ENCODE measurements at places on chromosomes 5 and 9.

- no peak for DNase-seq
Observed at GRCh38 chr9:83520292-83520691, 17.9 kb downstream of the FRMD3 start.

DNA sequence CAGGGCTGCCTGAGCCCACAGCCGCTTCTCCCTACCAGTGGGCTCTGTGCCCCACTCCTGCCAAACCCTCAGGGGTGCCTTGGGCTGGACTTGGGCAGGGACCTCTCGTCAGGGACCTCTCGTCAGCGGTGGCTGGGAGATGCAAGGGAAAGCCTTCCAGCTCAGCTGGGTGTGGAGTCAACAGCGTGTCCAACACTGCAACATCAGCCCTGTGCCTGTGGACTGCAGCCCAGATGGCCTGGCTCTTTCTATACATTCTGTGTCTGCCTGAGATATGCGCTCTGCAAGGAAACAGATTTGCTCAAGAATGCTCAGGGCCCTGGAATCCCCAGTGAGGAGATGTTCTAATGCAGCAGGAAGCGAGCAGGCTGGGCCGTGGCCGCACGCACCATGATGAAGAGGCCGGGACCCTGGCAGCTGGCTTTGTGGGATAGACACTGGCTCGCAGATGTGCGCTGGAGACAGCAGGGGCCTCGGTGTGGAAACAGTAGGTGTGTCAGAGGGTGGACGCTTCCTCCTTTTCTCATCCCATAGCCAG is 85.0 kb upstream of the COL5A1 start:
- no peak for DNase-seq

GRCh38 chr9:88988796-88989641 is 2.2 kb upstream of the S1PR3 start:
- no peak for DNase-seq

DNA sequence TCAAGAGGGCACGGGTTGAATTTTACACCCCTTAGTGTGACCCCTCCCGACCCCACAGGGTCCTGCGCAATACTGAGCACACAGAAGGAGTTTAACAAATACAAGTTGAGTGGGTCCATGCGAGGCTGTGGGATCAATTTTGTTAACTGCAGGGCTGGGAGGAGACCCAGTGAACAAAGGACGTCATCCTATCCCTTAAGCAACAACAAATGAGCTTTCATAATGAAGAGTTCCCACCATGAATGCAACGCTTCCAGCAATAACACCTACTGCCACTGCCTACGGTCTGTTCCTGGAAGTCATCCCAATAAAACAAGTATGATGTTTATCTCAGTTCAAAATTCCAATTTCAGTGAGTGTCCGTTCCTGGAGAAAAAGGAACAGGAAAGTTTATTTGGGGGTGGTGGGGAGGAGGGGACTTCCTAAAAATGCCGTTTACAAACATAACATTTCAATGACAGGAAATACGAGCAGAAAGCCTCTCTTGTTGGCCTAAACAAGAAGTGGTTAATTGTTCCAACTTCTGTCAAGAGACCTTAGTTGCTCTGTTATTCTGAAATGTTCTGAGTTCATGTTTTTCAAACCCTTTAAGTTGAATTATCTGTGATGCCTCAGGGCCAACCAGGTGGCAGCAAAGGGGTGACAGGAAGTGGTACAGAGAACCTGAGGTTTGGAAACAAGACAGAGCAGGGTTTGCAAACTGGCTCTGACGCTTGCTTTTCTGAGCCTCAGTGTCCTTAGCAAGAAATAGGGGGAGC is 65.8 kb upstream of the PLPP6 start:
- peak; percentile 31 for DNase-seq

DNA sequence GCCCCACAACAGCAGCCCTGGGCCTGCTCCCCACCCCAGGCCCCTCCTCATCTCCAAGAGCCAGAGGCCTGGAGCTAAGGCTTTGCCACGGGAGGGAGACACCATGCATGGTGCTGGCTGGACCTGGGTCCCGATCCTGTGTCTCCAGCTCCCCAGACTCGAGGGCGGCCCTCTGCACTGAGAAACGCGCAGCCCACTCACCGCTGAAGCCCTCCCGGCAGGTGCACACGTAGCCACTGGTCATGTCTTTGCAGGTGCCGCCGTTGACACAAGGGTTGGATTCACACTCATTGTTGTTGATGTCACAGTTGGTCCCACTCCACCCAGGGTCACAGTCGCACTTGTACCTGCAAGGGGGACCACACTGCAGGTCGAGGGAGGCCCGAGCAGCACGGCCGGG is 30.4 kb upstream of the SEC16A start:
- no peak for DNase-seq

- DNase-seq = no peak
Observed at GRCh38 chr9:36169708-36170107, 520 bp downstream of the CCIN start.

- no peak for DNase-seq
Observed at GRCh38 chr9:105751761-105752160, 57.4 kb downstream of the TMEM38B start.

GRCh38 chr9:119873877-119874276 is 504.6 kb upstream of the BRINP1 start:
- DNase-seq = no peak

DNA sequence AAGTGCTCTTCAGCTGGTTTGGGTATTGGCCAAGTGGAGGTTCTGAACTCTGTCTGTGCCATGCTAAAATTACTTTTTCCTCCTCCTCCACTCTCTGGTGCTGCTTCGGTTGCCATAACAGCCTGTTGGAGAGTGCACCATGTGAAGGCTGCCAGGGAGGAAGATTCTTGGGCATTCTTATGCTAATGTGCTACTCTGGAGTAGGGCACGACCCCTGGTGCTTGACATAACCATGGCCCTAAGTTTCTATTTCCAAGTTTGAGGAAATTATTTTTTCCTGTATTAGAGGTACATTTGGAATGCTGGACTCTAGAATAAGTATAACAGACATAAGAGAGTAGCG is 111.6 kb downstream of the ARHGAP26 start:
- no peak for DNase-seq

Data from activated naive CD4-positive, alpha-beta T cell treated with Interleukin-2 at 50 U/mL for 16 hours (primary cell).